NCI-H460 (cell line): ENCODE measurements at places on chromosomes 7 and 10.

DNA sequence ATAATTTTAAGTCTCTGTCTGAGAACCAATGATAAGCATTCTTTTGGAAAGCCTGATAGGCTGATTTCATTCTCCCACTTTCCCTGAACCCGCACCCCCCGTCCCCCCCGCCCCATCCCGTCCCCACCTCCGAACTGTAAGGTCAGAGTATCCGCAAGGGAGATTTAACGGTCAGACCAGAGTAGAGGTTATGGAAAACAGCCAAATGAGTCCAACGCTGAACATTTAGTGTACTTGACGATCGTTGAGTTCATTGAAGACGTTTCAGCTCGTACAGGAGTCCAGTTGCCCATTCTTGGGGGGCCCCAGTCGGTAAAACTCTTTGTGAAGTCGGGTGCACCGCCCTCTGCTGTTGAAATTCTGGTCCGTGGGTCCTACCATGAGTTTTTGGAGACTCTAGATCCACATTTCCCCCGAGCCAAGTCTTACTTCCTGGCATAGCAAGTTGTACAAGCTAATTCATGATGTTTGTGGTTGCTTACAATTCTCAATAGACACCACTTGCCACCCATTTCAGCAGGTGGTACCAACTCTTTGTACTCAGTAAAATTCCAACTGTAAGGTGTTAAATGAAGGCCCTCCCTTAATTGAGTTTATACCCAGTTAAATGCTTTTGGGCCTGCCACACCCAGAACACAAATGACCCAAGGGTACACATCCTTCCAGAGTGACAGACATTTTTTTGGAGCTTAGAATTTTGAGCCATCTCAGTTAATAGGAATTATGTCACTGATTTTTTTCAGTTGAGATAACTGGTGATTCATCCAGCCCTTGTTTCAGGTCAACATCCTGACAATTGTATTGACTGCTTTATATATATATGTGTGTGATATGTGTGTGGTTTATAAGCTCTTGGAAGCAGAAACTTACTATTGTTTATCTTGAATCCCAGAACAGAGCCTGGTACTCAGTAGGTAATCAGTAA is 1.2 kb downstream of the MARCHF5 start:
- peak; percentile 30 for DNase-seq

GRCh38 chr7:15376600-15376999 is 185.2 kb downstream of the AGMO start:
- DNase-seq = no peak

DNA sequence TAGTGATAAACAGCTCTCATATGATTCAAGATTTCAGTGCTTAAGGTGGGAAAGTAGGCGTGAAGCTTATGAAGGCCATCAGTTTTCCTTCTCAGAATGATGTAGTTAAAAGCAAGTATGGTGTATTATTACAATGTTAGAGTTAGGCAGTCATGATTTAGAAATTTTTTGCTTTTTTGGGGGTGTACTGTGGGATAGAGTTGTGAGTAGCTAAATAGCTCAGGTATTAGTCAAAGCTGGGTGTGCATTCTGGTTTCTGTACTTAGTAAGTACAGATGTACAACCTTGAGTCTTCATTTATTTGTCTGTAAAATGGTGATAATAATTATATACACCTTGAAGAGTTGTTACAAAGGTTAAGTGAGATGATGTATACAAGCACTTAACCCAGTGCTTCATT is 52.2 kb downstream of the R3HCC1L start:
- DNase-seq = no peak

DNA sequence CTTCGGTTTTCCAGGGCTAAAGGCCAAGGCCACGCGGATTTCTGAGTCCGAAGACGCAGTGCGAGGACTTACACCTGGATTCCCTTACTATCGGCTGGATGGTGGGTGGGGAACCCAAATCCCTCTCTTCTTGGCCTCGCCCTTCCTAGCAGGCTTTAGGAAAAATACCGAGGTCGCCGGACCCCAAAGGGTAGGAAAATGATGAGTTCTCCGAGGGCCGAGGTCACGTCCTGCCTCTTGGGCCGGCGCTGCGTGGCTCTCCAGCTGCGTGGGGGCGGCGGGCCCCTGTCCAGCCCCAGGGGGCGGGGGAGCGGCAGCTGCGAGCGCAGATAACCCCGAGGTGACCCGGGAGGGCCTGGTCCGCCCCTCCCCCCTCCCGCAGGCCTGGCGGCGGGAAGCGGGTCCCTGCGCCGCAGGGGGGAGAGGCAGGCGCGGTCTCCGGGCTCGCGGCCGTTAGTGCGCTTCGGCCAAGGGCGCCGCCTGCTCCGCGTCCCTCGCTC is 805 bp upstream of the HMX3 start:
- no peak for DNase-seq

GRCh38 chr10:132685101-132685891 is 100.7 kb downstream of the NKX6-2 start:
- peak; percentile 18 for DNase-seq

DNA sequence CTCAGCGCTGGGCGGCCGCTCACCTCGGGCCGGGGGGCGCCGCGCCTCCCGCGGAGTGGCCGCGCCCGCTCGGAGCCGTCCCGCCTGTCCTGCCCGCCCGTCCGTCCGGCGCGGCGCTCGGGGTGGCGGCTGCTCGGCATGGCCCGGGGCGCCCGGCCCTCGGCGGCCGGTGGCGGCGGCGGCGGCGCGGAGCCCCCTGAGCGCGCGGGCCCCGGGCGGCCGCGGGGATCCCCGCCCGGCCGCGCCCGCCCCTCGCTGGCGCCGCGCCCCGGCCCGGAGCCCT is 338 bp downstream of the SDK1 start:
- no peak for DNase-seq

DNA sequence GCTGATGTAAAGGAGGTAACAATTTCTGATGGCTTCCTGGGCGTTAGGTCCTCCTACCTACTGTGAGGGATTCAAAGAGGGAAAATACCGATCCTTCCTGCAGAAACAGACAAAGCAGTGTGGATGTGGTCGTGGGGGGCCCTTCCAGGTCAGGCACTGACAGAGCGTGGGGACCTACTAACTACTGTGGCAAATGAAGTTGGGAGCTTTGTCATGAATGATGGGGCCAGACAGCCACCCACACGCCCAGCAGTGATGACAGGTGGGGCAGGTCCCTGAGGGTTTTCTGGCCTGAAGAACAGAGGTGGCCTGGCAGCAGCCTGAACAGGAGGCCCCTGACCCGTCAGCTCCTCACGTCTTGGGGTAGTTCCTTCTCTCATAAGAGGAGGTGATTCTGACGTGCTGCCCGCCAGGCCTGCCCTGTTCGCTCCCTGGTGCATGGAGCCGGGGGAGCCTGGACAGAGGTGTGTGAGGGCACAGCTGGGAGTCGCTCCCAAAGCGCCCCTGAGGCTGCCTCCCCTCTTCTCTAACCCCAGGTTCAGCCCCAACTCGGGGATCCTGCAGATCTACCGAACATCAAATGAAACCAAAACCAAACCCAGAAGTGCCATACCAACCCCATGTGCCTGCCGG is 4.2 kb downstream of the ATP6V0E2 start:
- no peak for DNase-seq

- DNase-seq = no peak
These were observed 121.5 kb downstream of the VIPR2 start for GRCh38 chr7:159023206-159023605.
